ENCODE measurements at places on chromosomes 1 and 21.

GRCh38 chr1:244187310-244187709 lies 136.2 kb downstream of the ZBTB18 start:
- no peak for DNase-seq

DNA sequence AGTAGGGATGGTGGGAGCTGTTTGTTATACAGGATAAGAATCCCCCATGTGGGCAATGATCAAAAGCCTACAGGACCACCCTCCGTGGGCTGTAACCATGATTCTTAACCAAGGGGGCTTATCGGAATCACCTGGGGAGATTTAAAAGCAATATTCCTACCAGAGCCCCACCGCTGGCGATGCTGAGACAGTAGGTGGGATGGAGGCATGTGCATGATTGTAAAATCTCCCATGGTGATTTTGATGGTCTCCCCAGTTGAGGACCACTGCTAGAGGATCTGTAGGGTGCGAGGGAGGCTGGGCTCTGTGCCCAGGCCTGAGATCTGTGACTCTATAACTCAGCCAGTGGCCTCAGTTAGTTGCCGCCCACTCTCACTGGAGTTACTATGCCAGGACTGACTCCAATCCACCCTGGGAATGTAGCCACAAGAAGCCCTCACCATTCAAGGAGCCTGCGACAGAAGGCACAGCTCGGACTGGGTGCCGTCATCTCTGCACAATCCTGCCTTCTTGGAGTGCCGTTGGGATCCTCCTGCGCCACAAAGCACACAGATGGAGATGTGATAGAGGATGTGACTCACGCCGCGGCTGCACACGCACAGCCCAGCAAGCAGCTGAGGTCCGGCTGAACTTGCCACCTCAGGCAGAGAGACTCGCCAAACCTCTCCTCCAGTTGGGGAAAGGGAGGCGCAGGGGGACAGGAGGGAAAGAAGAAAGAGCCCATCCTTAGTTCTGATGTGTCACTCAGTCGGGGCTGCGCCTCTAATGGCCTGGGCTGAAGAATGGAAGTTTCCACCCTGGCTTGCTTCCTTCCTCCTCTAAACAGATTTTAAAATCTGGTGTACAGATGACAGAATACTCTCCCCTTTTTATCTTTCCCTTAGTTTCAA lies 26.5 kb downstream of the AKNAD1 start:
- DNase-seq, result no peak

- DNase-seq, result no peak
Observed at GRCh38 chr1:57831624-57832023, 407.8 kb upstream of the DAB1 start.

DNA sequence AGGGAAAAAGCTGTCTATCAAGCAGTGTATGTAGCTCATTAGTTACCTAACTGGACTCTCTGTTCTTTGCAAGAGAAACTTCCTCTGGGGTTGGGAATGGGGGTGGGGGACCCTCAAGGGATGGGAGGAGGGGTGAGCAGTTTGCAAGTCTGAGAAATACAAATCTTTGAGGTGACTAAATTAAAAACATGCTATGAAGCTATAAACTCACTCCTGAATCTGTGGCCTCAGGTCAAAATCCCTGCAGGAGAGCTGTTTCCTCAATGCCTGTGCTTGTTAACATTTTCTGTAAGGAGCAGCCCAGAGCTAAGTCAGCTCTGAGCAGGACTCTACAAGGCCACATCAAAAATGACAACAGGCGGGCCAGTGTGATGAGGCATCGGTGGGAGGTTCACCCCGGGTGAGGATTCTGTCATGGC lies 32.8 kb upstream of the PTPRC start:
- DNase-seq, result no peak

- DNase-seq, result no peak
Observed at GRCh38 chr21:27817074-27817473, 850.2 kb upstream of the ADAMTS5 start.

- DNase-seq, result no peak
Observed at GRCh38 chr1:161172776-161173376, 4.4 kb downstream of the B4GALT3 start.

DNA sequence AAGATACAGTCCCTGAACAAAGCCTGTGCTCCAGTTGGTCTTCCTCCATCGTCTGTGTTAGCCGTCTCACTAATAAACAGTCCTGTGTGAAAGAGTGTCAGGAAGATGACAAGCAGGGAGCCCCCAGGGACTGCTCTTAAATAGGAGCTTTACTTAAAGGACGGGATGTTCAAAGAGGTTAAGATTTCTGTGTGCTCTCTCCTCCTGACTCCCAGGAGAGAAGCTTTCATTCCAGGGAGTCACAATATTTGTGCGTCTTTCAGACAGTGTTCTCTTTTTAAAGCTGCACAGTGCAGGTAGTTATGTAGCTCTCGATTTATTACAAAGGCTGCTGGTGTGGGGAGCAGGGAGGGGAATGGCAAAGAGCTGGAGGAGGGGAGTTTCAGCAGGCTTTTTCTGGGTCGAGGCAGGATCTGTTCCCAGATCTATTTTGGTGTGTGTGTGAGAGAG lies 43.5 kb downstream of the STYXL2 start:
- no peak for DNase-seq

GRCh38 chr1:167401260-167401873 lies 117.0 kb downstream of the CD247 start:
- DNase-seq, result peak; percentile 27

DNA sequence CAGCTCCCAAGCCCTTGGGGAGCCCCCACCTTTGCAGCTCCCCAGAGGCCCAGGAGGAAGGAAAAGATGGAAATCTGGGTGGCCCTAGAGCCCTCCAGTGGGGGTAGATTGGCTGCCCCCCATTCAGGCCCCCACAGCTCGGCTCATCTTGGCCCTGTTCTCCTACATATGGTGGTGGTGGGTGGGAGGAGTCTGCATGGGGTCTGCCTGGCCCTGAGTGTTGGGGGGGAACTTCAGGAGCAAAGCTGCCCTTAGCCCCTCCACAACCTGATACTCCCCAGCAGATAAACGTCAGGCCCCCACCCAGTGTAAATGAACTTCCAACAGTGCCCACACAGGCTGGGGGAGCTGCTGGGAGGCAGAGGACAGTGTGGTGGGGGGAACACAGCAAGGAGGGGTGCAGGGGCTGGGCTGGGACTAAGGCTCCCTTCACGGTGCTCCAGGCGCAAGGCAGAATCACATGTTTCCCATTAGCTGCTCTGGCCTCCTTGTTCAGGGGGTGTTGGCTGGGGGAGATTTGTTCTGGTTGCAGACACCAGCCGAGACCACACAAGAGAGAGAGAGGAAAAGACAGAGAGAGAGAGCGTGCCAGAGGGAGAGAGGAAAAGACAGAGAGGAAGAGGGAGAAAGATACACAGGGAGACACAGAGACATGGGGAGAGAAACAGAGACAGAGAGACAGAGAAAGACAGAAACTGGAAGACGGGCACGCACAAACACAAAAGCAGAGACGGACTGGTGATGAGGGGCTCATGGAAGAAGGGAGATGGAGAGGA lies 42.6 kb downstream of the AHDC1 start:
- DNase-seq, result no peak

DNA sequence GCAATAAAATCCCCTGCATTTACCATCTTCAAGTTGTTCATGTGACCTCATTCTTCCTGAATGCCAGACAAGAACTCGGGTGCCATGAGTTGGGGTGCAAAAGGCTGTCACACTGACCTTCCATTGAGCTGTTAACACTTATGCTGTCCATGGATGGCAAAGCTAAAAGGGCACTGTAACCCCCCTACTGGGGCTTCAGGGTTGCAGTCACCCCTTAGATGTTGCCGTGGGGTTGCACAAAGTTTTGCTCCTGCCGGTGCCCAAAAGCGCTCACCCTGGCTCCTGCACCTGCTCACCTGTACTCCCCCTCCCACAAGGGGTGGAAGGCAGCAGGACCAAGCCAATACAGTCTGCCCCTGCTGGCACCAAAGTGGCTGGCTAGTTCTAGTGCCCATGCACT lies 208.2 kb downstream of the RHOU start:
- no peak for DNase-seq

- no peak for DNase-seq
Observed at GRCh38 chr21:42079939-42080787, 9.0 kb downstream of the UMODL1 start.

DNA sequence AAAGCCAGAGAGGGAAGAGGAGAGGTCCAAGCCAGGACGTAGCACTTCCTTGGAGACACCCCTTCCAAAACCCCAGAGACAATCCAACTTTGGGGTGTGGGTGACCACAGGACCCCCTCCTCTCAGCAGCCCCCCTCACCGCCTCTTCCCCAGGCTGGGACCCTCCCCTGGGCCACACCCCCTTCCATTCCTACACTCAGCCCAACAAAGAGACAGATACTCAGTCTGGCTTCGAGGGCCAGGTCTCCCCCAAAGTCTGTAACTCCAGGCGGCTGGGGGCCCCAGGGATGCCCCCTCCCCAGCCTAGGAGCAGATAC lies 1.4 kb downstream of the MEX3A start:
- DNase-seq, result no peak

GRCh38 chr1:217090060-217090911 lies 367.1 kb upstream of the ESRRG start:
- DNase-seq, result no peak

- DNase-seq, result no peak
Observed at GRCh38 chr1:162661336-162661735, 29.1 kb downstream of the DDR2 start.

DNA sequence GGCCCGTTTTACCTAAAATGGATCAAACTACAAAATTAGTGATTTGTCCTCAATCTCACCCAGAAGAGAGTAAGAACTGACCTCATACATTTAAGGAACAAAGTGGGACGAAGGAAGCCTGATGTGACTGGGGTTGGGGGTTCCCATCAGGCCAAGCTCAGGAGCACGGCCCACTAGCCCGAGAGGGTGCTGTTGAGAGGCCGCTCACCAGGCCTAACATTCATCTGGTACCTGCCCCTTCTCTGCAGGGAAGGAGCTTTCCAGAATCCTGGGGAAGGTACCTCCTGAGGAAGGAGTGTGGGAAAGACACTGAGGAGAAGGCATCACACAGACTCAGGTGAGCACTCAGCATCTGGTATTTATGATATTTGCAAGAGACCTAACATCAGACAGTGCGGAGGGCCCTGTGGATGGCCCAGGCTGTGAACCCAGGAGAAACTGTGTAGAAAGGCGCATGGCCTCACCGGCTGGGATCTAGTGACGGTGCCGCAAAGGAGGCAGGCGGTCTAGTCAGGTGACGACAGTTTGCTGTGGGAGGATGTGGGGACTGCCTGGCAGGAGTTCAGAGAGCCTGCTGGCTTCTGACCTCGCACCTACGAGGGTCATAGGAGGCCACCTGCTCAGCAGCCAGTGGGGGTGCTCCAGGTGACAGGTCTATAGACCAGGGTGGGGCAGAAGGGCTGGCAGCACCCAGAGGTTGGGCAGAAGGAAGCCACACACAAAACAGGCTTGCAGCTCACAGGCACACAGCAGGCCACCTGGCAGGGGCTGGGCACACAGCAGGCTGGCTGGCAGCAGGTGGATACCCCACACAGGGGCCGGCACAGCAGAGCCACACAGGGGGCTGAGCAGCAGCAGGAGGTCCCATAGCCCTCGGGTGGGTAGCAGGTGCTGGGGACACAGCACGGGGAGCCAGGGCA lies 543 bp downstream of the KRTAP12-4 start:
- DNase-seq, result peak; percentile 27

DNA sequence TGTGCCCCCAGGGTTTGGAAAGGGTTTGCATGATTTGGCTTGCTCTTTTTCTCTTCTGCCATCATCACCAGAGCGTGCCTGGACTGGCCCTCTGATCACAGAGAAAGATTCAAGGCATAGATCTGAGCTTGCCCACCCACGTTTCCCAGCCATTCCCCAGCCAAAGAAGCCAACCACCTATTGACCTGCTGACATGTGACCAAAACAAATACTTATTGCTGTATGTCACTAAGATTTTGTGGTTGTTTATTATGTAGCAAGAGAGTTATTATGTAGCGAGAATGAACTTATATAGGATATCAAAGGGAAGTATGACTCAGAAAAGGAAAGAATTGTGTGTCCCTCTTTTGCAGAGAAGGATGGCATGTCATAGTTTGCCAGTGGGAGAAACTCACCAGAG lies 59.9 kb downstream of the UBE2U start:
- no peak for DNase-seq

GRCh38 chr1:184696403-184696802 lies 58.3 kb downstream of the EDEM3 start:
- no peak for DNase-seq

DNA sequence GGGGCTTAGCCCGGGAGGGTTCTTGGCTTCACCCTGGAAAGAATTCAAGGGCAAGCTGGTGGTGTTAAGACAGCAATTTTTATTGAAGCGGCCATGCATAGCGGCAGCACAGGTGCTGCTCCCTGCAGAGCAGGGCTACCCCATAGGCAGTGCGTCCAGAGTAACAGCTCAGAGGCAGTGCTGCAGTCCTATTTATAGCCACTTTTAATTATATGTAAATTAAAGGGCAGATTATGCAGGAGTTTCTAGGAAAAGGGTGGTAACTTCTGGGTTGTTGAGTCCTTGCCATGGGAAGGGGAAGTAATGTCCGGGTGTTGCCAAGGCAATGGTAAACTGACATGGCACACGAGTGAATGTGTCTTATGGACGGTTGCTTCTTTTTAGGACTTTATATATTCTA lies 57.0 kb downstream of the VPS26C start:
- DNase-seq, result no peak

- DNase-seq, result no peak
Observed at GRCh38 chr1:152582647-152583046, 2.3 kb upstream of the LCE3D start.

DNA sequence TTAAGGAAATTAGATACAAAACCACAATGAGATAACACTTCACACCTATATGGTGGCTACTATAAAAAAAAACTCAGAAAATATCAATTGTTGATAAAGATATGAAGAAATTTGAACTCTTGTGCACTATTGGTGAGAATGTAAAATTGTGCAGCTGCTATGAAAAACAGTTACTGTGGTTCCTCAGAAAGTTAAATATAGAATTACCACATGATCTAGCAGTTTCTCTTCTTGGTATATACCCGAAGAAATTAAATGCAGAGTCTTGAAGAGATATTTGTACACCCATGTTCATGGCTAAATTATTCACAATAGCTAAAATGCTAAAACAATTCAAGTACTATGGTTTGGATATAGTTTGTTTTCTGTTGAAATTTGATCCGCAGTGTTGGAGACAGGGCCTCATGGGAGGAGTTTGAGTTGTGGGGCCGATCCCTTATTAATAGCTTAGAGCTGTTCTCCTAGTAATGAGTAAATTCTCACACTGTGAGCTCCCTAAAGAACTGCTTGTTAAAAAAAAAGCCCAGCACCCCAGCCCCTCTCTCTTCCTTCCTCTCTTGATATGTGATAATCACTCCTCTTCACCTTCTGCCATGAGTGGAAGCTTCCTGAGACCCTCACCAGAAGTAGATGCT lies 1412.1 kb downstream of the PLA2G4A start:
- DNase-seq, result no peak

GRCh38 chr1:27869719-27870085 lies 2.6 kb upstream of the THEMIS2 start:
- DNase-seq, result no peak

DNA sequence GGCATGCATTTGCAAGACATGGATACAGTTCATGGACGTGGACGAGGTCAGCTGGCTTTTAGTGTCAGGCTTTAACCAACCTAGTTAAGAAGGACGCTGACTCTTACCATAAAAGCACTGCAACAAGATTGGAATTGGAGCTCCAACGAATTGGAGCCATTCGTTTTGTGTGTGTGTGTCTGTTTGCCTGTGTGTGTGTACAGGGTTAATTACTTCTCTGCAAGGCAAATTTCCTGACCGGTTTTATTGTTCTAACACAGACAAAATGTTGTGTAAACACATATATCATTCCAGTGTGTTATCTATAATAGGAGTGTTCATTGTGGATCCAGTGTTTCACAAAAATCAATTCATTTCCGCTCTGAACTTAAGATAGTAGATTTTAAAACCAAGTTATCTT lies 7.9 kb downstream of the ITSN1 start:
- no peak for DNase-seq

GRCh38 chr1:78683079-78683478 lies 33.4 kb downstream of the IFI44 start:
- no peak for DNase-seq

- no peak for DNase-seq
Observed at GRCh38 chr1:10714337-10715114, 81.9 kb downstream of the CASZ1 start.

Data from stimulated activated naive CD4-positive, alpha-beta T cell treated with Interleukin-2 at 50 U/mL for 16 hours (primary cell).